NCI-H1436 treated with DMSO at 0.1 percent for 48 hours (cell line): ENCODE measurements at places on chromosomes 12 and 14.

- DNase-seq, result no peak
Observed at GRCh38 chr12:70590549-70591226, 46.5 kb downstream of the PTPRB start.

DNA sequence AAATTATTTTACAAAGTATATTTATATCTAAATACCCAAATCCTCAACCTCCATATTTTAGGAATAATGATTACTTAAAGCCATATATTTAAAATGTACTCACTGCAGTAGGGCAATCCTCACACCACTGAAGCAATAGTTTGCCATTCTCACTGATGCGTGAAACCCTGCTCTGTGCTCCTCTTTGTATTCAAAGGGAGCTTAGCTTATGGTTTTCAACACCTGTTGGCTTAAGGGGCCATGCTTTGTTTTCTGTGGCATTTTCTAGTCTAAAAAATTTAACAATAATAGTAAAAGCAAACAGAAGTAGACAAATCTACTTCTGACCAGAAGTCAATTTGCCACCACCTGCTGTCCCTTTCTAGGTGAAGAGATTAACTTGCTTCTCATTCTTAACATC, 294.6 kb downstream of the FLRT2 start:
- DNase-seq, result no peak

GRCh38 chr12:66491853-66492252, 187.0 kb downstream of the GRIP1 start:
- no peak for DNase-seq

- DNase-seq, result no peak
Observed at GRCh38 chr14:54743382-54743781, 159.2 kb downstream of the GCH1 start.

DNA sequence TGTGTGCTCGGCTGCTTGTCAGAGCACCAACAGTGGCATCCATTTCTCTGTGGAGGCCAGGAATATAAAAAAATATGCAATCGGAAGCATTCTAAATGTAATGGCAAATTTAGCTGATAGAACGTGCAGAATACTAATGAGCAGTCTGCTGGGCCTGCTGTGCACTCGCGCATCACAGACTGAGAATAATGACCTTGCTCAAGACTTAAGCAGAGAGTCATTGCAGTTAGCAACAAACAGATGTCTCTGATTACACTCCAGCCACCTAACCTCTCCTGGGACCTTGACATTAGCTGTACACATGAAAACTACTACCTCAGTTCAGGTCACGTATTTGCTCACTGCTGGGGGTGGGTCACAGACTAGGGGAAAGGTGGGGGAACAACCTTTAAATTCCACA, 269.2 kb upstream of the DAAM1 start:
- no peak for DNase-seq

GRCh38 chr12:108232565-108232964, 103.5 kb downstream of the WSCD2 start:
- DNase-seq, result no peak

- no peak for DNase-seq
Observed at GRCh38 chr14:89012282-89013097, 188.0 kb downstream of the TTC8 start.
